Stomach (tissue), 19 donors: ENCODE measurements at places on chromosomes 16 and 17. TPM values are rescaled to one million over a fixed set of nuclear protein-coding genes. Genes with fewer than 3 reads are reported as not detected.

DNA sequence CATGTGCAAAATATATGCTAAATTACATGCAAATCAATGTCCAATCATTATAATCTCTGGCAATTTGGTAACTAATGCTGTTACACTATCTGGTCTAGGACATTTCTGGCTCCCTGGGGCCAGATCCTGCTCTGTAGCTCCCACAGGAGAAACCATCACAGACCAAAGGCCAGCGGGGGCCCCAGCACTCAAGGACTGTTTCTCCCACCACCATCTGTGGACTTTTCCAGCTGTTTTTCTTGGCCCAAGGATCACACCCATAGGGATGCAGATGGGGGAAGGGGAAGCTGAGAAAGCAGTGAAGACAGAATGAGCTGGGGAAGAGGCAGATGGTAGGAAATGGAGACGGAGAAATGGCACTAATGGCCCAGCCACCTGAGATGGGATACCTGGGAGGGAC lies at the start of gene HIGD1B:
Gene HIGD1B, plus strand, starts transcription at position 298 of the 400 bp plus-strand sequence. CDS start 270 bp downstream, outside the sequence.
- no peaks in the 10 kb centered on the region for H3K4me1 ChIP-seq
- H3K4me3 ChIP-seq, result no peak within 1 kb of the TSS
- DNase-seq, result peak; percentile 56

DNA sequence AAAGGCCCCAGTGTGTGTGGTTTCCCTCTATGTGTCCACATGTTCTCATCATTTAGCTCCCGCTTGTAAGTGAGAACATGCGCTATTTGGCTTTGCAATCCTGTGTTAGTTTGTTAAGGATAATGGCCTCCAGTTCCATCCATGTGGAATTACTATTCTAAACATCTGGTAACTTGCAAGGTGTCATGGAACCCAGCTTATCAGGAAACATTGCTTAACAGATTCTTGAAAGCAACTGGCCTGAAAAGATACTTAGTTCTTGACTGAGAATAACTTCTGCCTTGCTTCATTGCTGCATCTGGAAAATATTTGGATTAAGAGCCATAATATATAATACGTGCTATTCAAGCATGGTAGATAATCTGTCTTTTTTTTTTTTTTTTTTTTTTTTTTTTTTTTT lies 27.8 kb downstream of the PAFAH1B1 start:
- H3K27ac ChIP-seq, result no peak overlapping the region
- no peak overlapping the region for H3K4me3 ChIP-seq
- H3K27me3 ChIP-seq, result no peaks in the 10 kb centered on the region
- DNase-seq, result no peak

- H3K4me3 ChIP-seq, result no peak overlapping the region
- no peak overlapping the region for H3K27ac ChIP-seq
- no peaks in the 10 kb centered on the region for H3K36me3 ChIP-seq
- no peaks in the 10 kb centered on the region for H3K27me3 ChIP-seq
- DNase-seq, result no peak
These were observed 208.2 kb downstream of the C16orf78 start for GRCh38 chr16:49581630-49582298.

DNA sequence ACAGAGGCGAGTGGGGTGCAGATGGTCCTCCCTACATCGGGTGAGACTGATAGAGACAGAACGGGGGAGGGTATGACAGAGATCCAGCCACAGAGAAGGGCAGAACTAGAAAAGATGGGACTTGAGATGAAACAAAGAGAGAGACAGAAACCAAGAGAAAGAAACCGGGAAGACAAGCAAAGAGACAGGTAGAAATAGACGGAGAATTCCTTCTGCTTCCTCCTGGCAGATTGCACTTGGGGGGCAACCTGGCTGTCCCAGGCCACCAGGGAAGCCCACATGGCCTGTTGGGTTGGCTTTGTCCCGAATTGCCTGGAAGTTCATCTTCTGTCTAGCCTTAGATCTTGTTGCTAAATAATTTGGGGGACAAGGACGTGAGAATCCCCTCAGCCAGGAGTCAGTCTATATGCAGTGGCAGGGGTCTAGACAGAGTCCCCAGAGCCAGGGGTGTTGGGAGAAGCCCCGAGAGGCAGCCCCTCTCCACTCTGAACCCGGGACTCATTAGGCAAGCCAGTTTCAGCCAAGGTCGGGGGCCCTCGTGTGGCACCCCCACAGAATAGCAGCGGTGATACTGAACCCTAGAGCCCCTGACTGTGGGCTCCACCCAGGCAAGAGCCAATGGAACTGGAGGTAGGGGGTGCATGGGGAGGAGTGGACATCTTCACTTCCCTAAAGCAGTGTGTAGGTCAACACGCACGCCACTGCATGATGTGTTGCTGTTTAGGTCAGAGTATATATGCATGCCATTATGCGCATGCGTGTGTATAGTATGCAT lies 627 bp upstream of the TSPOAP1 start:
- DNase-seq, result peak; percentile 37
- peaks cover 18% of the 10 kb centered on the region for H3K4me1 ChIP-seq
- H3K27ac ChIP-seq, result peak overlapping the region; percentile 45
- peak overlapping the region; percentile 0 for H3K4me3 ChIP-seq

- DNase-seq, result no peak
- H3K36me3 ChIP-seq, result no peaks in the 10 kb centered on the region
- H3K4me3 ChIP-seq, result no peak overlapping the region
- no peaks in the 10 kb centered on the region for H3K27me3 ChIP-seq
- H3K27ac ChIP-seq, result no peak overlapping the region
These were observed 78.5 kb downstream of the MGAT5B start for GRCh38 chr17:76946772-76947135.

- peaks cover 25% of the 10 kb centered on the region for H3K36me3 ChIP-seq
- H3K27ac ChIP-seq, result peak overlapping the region; percentile 100
- peaks cover 53% of the 10 kb centered on the region for H3K4me1 ChIP-seq
- peak overlapping the region; percentile 98 for H3K4me3 ChIP-seq
These were observed 1.5 kb upstream of the SRCAP start for GRCh38 chr16:30697264-30698138.

DNA sequence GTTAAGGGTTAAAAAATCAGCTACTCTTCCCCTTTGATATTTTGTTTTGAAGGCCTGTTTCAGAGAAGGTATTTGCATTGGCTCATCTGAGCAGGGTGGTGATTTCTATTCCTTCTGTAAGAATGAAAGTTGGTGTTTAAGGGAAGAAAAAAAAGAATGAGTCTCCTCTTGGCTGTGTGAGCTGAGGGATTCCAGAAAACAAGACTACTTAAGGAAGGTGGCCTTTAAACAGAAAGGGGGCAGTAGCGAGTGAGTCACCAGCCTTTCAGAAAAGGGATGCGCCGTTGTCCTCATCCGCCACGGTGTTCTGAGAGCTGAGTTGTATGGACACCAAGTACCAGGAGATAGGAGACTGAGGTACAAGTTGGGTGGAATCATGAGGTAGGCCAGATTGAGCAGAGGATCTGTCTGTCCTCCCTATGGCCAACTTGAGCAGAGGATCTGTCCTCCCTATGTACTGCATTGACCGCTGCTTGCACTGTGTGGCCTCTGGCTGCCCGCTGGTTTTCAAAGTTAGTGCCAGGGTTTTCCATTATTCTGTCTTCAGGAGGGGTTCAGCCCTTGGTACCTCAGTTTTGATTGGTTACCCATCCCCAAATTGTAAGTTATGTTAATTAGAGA lies 8.2 kb downstream of the PRKCA start:
- no peaks in the 10 kb centered on the region for H3K27me3 ChIP-seq
- no peak overlapping the region for H3K4me3 ChIP-seq
- no peak overlapping the region for H3K27ac ChIP-seq
- peaks cover 18% of the 10 kb centered on the region for H3K4me1 ChIP-seq
- H3K36me3 ChIP-seq, result no peaks in the 10 kb centered on the region

DNA sequence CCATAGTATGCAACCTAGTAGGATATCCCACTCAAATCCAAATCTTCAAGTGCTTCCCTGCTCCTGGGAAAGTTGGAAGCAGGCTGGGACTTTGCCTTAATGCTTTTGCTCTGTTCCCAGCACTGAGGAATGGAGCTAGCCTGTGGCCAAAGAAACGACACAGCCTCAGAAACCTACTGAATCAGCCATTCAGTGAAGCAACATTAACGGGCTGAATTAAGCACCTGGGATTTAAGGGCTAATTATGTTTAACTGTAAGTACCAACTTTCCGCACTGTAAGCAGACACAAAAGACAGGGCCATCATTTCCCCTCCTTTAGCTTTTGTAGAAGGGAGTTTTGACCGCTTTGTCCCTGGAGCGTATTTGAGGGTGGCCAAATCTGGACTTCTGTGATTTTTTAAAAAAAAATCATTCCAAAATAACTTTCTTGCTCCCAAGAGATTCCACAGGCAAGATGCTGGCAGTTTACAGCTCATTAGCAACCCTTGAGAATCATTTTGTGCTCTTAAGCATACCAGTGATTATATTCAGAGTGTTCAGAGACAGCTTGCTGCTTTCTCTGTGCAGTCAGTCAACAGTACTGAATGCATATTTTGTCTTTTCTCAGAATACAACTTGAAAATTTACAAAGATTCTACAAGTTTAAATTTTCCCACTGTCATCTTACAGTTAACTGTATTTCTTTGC lies 17.6 kb upstream of the NOL11 start:
- H3K36me3 ChIP-seq, result no peaks in the 10 kb centered on the region
- no peak overlapping the region for H3K27ac ChIP-seq

- peaks cover 25% of the 10 kb centered on the region for H3K4me1 ChIP-seq
- H3K27ac ChIP-seq, result no peak within 1 kb of the TSS
- no peaks in the 10 kb centered on the region for H3K36me3 ChIP-seq
- DNase-seq, result peak; percentile 38
- peak within 1 kb of the TSS; percentile 32 for H3K4me3 ChIP-seq
- peaks cover 5% of the 10 kb centered on the region for H3K27me3 ChIP-seq
These were observed at the start of gene SHISA9 for GRCh38 chr16:12901597-12902461. Gene SHISA9 (plus strand): TSS chr16:12901598.

DNA sequence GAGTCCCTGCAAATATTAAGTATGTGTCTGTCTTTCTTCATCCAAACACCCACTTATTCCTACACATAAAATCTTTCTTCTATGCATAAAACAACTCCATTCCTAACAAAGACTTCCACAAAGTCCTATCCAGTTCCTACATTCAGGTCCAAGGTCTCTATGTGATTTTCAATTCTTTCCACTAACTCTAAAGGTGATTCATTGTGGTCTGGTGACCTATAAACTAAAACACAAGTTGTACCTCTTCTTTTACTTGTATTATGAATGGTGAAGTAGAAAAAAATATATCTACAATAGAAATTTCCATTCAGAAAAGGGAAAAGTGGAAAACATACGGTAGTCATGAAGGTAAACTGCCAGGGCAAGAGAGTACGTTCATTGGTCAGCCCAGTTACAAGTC lies 56.6 kb downstream of the USP32 start:
- H3K4me1 ChIP-seq, result no peaks in the 10 kb centered on the region
- no peaks in the 10 kb centered on the region for H3K27me3 ChIP-seq
- no peak for DNase-seq
- H3K36me3 ChIP-seq, result peaks cover 12% of the 10 kb centered on the region
- H3K4me3 ChIP-seq, result no peak overlapping the region

GRCh38 chr17:77613627-77614026 lies 344.9 kb upstream of the TNRC6C start:
- DNase-seq, result no peak
- peaks cover 6% of the 10 kb centered on the region for H3K4me1 ChIP-seq
- H3K27ac ChIP-seq, result no peak overlapping the region
- H3K36me3 ChIP-seq, result no peaks in the 10 kb centered on the region
- no peak overlapping the region for H3K4me3 ChIP-seq
- H3K27me3 ChIP-seq, result no peaks in the 10 kb centered on the region

DNA sequence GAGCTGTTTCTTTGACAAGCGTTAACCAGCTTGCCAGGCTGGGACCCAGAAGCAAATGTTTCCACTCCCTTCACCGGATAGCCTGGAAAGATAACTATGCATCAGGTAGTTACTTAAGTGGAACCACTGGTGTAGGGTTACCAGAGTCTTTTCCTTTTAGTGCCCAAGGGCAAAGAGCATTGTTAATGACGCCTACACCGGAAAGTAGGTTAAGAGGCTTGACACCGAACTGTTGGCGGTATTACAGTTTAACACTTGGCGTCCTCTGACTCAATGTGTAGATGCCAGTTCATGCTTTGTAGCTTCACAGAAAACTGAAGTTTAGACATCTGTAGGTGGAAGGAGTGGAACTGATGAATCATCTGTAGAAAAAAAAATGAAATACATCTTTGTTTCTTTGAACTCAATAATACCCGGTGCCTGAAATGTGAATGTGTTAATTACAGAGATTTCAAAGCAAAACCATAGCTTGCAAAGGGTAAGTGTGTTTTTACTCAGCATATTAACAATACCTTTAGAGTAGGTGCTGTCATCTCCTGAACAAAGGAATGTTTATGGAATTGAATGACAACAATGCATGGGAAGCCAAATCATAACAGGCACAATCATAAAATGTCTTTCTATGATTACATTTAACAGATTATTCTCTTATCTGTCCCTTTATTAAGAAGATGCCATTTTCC lies 426.7 kb upstream of the SALL1 start:
- H3K27me3 ChIP-seq, result no peaks in the 10 kb centered on the region
- H3K36me3 ChIP-seq, result no peaks in the 10 kb centered on the region
- H3K27ac ChIP-seq, result no peak overlapping the region

- no peak overlapping the region for H3K4me3 ChIP-seq
- H3K27me3 ChIP-seq, result peaks cover 26% of the 10 kb centered on the region
- no peak overlapping the region for H3K27ac ChIP-seq
- no peak for DNase-seq
These were observed 48.9 kb upstream of the LHX1 start for GRCh38 chr17:36888236-36888951.

DNA sequence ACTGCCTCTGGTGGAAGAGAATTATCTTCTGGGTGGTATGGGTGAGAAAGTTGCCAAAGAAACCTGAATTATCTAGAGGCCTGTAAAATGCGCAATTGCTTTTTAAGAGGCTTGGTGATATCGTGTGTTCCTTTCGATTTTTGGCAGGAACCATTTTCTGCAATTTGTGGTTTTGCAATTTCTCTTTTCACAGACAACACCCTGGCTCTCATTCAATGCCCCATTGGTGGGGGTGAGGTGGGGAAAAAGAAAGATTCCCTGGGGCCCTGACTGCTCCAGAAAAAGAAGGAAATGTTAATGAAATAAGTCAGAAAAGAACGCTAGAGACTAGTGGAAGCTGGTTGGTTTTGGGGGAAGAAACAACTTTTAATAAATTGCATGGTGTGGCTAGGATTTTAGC lies 77.4 kb downstream of the ANKFN1 start:
- H3K27ac ChIP-seq, result no peak overlapping the region
- no peaks in the 10 kb centered on the region for H3K36me3 ChIP-seq

- H3K27me3 ChIP-seq, result no peaks in the 10 kb centered on the region
- H3K36me3 ChIP-seq, result peaks cover 84% of the 10 kb centered on the region
- no peaks in the 10 kb centered on the region for H3K4me1 ChIP-seq
- H3K27ac ChIP-seq, result no peak overlapping the region
- no peak overlapping the region for H3K4me3 ChIP-seq
These were observed 13.5 kb downstream of the KIAA0753 start for GRCh38 chr17:6627019-6627418.

GAN gene
- total RNA-seq, result 11.7 TPM

SLC52A1 gene
- not detected for total RNA-seq

NUPR1 gene
- total RNA-seq, result 251 TPM

MPP3 gene
- total RNA-seq, result 19.3 TPM

ZNF200 gene
- total RNA-seq, result 5.9 TPM

SOX8 gene
- 15.1 TPM for total RNA-seq

PPM1E gene
- total RNA-seq, result not detected

FZD2 gene
- total RNA-seq, result 1.0 TPM

CALB2 gene
- total RNA-seq, result 2.0 TPM

GPR179 gene
- not detected for total RNA-seq

ZG16 gene
- total RNA-seq, result not detected

RAB11FIP4 gene
- total RNA-seq, result 11.7 TPM

KRT25 gene
- total RNA-seq, result not detected

PARD6A gene
- 1.1 TPM for total RNA-seq

C16orf86 gene
- 83.0 TPM for total RNA-seq
